Jurkat, Clone E6-1 (cell line): ENCODE measurements at places on chromosomes 3 and 15.

- peak; percentile 76 for DNase-seq
These were observed 403.4 kb upstream of the SUCLG2 start for GRCh38 chr3:68057637-68058320.

DNA sequence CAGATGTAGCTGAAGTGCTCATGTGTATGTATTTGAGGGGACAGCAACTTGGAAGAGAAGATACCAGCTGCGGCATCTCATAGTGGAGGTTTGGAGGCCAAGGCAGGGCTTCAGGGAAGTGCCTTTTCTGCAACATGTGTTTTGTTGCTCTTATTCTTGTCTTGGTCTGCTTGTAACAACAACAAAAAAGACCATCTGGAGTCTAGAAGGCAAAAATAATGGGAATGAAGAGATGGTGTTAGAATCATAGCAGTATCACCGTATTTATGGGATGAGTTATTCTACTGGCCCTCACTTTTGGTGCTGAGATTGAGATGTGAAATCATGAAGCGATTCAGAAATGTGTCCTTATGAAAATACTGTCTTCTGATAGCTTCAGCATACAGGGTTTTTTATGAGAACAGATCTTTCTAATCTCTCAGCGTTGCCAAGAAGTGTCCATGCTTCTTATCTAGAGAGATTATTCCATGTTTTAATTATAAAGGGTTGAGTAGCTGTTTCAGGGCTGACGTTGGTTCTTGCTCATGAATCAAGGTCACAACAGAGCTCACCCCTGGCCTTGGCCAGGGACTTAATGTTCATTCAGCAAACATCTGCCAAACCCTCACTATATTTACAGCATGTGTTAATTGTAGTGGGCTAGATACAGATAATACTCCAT lies 58.0 kb downstream of the ITPR1 start:
- DNase-seq, result no peak

- DNase-seq, result no peak
These were observed 29.9 kb downstream of the PDIA5 start for GRCh38 chr3:123096731-123097130.

- DNase-seq, result no peak
These were observed 427.0 kb downstream of the NTRK3 start for GRCh38 chr15:87829332-87830050.

DNA sequence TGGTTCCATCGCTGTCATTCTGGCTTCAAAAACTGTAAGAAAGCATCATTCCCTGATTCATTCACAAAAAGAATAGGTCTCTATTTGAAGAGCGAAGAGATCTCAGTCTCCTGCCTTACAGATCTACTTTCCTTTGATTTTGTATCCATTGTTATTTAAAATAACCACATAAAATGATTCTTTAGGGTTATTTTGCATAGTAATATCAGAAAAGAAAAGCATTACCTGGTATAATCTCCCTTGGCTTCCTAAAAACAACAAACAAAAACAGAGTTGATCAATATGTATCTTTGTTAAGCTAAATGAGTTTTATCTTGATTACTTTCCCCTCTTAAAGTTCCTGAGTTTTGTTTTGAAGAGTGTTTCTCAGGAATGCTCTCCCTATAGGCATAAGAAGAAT lies 126.6 kb upstream of the LMOD3 start:
- no peak for DNase-seq

- DNase-seq, result no peak
These were observed 6.1 kb downstream of the ZIC1 start for GRCh38 chr3:147415286-147415685.
